NCI-H69 (cell line): ENCODE measurements at places on chromosomes 7 and 10.
A peak's percentile ranks its signal among the peaks of the same experiment; 100 is the strongest.

DNA sequence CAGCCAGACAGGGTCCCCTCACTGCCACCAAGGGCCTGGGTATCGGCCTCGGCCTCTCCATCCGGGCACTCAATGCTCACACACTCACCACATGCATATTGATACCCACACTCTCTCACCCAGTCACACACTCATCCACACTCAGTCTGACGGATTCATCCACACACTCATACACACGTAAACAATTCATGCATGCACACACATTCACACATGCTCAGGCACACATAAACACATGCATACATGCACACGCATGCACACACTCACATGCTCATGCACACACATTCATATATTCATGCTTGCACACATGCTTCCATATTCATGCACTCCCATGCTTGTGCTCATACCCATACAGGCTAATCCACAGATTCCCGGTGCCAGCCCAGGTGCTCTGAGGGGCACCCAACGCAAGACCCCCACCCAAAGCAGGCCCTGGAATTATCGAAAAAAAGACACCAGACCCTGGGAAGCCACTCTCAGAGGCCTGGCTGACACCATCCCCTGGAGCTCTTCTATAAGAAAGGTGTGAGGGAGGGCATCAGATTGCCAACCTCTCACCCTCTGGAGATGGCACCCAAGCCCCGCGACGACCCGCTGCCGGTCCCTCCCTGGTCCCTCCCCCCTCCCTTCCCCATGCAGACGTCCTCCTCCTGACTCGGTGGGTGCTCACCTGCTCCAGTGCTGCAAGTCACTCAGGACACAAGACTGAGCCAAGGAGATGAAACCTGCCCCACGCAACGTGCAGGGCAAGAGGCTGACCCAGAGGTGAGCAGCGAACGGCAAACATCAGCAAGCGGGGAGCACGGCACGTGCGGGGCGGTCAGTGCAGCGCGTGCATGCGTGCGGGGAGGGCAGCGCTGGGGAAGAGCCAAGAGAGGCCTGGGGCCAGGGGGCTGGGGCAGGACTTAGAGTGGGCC is 15.2 kb downstream of the STK32C start:
- DNase-seq, result no peak

DNA sequence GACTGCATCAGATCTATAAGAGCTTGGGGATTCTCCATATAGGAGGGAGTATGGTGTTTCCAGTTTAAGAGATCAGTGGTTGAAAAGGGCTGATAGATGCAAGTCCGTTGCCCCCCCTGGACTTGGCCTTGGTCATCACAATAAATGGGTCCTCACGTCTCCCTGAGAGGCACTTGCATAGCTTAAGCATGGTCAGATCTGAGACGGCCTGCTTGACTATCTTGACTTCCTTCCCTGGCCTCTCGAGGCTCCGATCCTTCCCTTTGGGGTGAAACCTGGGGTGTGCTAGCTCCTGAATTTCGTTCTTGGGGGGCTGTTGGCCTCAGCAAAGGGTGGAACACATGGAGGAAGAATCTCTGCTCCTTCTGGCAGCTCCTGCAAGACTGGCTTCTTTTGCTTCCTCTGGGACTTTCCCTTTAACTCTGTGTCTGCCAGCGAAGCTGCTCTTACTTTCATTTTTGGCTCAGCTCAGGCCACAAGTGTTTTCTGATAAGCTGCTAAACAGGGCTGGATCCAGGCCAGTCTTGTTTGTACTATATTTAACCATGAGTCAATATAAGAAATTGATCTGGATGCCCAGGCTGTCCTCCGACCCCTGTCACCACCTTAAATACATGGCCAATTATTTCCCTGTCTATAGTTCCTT is 11.2 kb upstream of the ZNF485 start:
- no peak for DNase-seq

DNA sequence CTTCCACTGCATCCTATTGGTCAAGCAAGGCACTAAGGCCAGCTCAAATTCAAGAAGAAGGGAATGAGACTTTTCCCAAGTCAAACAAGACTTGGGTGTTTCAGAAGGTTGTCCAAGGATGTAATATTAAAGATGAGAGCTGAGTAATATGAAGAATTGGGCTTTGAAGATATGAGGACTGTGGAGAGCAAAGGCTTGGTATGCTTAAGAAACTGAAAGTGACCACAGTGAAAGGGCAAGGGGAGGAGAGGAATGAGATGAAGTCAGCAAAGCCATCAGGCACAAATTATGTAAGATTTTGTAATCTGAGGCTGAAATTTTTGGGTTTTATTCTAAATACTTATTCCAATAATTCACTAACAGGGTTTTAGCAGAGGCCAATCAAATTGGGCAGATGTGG is 38.6 kb upstream of the NPY start:
- no peak for DNase-seq

- no peak for DNase-seq
These were observed 39.5 kb downstream of the ACSM6 start for GRCh38 chr10:95233377-95234034.

DNA sequence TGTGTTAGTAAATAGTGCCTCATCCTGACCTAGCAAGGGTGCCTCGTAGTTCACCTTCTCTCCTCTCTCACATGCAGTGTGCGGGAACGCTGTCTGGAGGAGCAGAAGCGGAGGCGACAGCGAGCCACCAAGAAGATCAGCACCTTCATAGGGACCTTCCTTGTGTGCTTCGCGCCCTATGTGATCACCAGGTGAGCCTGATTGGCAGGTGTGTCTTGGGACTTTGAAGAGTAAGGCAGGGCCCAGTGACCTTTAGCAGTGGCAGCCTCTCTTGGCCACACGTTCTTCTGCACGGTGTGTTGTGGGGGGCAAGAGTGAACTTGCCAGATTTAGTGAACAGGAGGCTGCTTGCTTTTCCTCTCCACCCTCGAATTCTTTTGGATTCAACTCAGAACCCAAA is 8.6 kb downstream of the GPR26 start:
- no peak for DNase-seq

DNA sequence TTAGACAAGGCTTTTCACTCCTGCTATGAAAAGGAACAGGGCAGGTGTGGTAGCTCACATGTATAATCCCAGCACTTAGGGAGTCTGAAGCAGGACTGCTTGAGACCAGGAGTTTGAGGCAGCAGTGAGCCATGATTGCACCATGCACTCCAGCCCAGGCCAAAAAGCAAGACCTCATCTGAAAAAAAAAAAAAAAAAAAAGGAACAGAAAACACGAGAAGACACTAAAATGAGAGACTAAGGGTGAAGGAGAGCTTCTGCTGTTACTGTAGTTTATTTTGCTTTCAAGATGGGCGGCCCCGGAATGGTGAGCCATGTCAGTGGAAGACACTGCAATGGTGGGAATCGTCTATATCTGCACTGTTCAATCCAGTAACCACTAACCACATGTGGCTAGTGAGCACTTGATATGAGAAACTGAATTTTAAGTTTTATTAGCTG is 9.9 kb downstream of the PIP4K2A start:
- no peak for DNase-seq

GRCh38 chr7:100413889-100414288 is 14.6 kb downstream of the ZCWPW1 start:
- no peak for DNase-seq

GRCh38 chr7:27204851-27205322 is 5.0 kb upstream of the HOXA13 start:
- DNase-seq, result peak; percentile 72

DNA sequence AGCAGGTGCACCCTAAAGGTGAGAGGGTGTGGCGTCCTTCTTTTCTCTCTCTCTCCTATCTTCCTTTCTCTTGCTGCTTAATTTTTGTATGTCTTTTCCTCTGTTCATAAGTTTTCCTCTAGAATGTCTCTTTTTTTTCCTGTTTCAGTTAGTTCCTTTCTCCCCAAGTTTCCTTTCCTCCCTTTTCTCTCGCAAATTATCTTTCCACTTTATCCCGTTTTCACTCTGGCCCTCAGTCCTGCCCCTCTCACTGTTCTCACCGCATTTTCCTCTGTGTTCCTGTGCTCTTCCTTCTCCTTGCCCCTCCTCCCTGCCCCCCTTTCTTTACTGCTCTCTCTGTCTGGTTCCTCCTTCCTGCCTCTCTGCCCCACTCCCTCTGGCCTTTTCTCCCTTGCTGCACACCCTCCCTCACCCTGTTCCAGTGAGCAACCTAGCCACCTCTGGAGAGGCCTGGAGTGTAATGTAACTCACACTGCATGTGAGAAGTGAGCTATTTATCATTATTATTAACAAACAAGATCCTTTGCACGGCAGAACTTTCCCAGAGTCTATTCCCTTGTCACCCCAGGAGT is 158.5 kb downstream of the C10orf105 start:
- DNase-seq, result peak; percentile 12

DNA sequence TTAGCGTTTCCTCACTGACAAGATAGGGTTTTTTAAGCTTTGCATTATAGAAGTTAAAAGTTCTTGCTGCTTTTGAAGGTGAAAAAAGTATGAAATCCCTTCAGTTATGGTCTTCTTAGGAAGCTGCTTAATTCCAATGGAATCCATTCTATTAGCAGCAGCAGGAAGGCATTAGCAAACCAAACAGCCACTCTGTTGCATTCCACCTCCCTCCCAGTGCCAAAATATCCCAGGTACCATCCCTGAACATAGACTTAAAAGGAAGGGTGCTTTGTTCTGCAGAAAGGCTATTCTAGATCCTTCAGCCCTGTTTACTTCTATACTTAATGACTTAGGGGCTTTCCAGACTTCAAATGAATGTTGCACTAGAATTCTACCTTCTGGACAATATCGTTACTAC is 23.8 kb downstream of the ENO4 start:
- DNase-seq, result no peak

DNA sequence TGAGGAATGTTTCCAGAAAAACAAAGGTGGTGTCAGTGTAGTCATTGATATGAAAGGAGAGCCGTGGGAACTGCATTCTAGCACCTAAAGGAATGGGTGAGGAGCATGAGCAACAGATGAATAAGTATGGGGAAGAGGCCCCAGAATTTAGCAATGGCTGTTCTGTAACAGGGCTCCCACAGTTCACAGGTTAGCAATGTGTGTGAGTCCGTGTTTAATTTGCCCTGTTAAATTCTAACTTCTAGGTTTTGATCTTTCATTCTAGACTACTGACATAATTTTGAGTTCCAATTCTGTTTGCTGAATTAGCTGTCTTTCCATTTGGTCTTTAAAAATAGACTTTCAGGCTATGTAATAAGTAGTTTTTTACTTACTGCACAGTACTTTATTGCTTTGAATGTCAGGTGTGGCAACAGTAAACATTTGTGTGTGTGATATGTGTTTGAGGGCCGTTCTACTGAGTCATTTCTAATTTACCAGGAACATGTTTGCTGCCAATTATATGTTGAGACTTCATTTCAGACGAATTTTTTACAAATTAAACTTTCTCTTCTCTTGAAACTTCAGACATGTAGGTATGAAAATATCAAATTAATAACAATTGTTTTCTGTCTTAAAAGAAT is 8.8 kb downstream of the STK17A start:
- no peak for DNase-seq

- DNase-seq, result no peak
These were observed 1.0 kb upstream of the BMPR1A start for GRCh38 chr10:86755454-86755739.

DNA sequence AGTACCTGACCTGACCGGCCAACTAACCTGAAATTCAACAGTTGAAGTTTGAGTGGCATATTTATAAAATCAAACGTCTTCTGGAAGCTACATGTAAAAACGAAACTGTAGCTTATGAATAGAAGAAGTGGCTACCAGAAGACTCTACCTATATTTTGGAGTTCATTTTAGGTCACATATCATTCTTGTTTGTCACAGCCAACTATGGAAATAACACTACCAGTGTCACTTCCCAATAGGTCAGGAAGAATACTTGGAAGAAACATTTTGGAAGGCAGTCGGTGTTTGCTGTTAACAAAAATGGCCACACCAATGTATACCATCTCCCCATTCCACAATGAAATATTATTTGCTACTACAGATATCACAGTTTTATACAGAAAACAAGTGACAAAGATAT is 12.6 kb downstream of the TWIST1 start:
- no peak for DNase-seq

DNA sequence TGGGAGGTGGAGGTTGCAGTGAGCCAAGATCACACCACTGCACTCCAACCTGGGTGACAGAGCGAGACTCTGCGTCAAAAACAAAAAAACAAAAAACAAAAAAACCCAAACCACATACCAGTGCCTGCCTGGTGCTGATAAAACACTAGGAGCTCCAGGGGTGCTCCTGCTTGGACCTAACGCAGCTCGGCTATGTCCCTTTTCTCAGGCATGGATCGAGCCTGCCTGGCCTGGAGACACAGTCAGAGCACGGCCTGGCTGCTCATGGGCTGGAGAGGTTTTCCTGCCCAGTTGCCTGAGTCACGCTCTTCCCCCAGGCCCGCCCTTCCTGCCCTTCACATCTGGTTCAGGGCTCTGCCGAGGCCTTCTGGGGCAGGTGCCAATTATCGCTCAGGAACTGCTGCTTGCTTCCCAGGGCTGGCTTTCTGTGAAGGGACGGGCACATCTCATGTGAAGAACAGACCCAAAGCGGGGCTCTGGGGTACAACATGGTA is 12.6 kb upstream of the NPFFR1 start:
- peak; percentile 15 for DNase-seq

DNA sequence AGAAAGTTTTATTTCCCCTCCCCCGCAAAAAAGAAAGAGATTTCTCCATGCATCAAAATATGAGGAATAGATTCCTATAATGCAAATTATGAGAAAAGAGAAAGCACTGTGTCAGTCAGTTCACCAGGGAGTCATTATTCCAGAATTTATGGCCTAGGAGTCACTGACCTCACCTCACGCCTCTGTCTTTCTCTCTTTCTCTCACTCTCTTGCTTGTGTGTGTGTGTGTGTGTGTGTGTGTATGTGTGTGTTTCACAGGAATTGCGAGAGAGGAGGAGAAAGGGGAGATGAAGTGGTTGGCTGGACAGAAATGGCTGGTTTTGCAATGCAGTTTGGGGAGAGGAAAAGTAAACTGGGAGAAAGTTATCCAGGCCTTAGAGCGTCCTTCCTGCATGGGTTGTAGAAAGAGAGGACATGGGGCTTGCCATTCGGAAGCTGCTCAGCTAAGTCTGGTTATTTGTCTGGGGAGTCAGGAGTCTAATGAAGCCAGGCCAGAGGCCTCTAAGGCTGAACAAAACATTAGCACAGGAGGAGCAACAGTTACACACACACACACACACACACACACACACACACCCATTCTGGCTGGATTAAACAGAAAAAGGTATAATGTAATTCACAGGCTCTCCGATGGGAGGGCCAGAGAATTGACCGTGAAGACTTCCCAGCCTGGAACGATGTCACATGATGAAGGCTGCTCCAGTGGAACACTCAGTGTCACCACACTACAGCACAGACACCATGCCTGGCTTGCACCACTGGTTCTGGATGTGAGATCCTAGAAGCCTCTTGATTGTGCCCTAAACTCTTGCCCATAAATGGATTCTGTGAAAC is 12.8 kb upstream of the FFAR4 start:
- DNase-seq, result no peak

GRCh38 chr7:137981175-137981574 is 20.7 kb downstream of the CREB3L2 start:
- DNase-seq, result no peak
